ENCODE measurements at places on chromosomes 5 and 9. TPM values are rescaled to one million over a fixed set of nuclear protein-coding genes. Genes with fewer than 3 reads are reported as not detected.

Gene TUSC1
- 0.32 TPM for total RNA-seq

Gene DIMT1
- total RNA-seq: 22.8 TPM

Gene SMARCA2
- total RNA-seq: 206 TPM

Gene RASGEF1C
- not detected for total RNA-seq

Gene OTP
- total RNA-seq: not detected

Gene TXN
- 327 TPM for total RNA-seq

Gene PCDHAC1
- total RNA-seq: not detected

Gene RNF180
- total RNA-seq: not detected

Gene UGT3A1
- total RNA-seq: not detected

Gene DRD1
- not detected for total RNA-seq
